Bronchus fibroblast of lung (primary cell): ENCODE measurements at places on chromosomes 2 and 18. TPM values are rescaled to one million over a fixed set of nuclear protein-coding genes. Genes with fewer than 3 reads are reported as not detected.

The USP37 gene
- 4.4 and 5.4 TPM in 2 replicates for total RNA-seq

The KDSR gene
- total RNA-seq, result 27.2 and 29.1 TPM in 2 replicates

The GCG gene
- total RNA-seq, result not detected in 2 replicates

The KCNF1 gene
- 0.50 and 0.59 TPM in 2 replicates for total RNA-seq

The SERPINB13 gene
- not detected in 2 replicates for total RNA-seq

The TLX2 gene
- total RNA-seq, result 0.15 and 0.34 TPM in 2 replicates

The CASP8 gene
- 16.8 and 18.3 TPM in 2 replicates for total RNA-seq

The SKA1 gene
- total RNA-seq, result 28.5 and 32.6 TPM in 2 replicates

The SULT1C4 gene
- 0.15 and 0.50 TPM in 2 replicates for total RNA-seq

The METTL4 gene
- total RNA-seq, result 5.5 and 6.9 TPM in 2 replicates

The ASXL3 gene
- total RNA-seq, result 0.34 and 0.45 TPM in 2 replicates
